ENCODE measurements at places on chromosomes 12 and 14.

DNA sequence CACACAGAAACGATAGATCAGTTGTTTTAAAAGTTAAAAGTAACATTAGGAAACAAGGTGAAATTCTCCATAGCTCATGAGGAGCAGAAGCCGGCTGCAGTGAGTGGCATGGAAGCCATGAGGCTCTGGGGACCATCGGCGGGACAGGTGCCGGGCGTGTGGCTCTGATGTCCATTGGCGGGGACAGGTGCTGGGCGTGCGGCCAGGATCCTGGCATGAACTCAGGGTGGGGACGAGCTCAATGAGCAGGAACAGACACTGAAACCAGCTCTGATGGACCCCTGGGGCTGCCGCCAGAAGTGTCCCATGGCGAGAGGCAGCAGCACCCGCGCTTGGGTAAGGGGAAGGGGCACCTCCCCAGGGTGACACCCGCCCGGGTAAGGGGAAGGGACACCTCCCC, 75.1 kb downstream of the NOC4L start:
- no peak for DNase-seq

GRCh38 chr12:5807090-5807414, 138.0 kb downstream of the ANO2 start:
- no peak for DNase-seq

GRCh38 chr14:32593290-32593942, 264.3 kb downstream of the AKAP6 start:
- DNase-seq = no peak

DNA sequence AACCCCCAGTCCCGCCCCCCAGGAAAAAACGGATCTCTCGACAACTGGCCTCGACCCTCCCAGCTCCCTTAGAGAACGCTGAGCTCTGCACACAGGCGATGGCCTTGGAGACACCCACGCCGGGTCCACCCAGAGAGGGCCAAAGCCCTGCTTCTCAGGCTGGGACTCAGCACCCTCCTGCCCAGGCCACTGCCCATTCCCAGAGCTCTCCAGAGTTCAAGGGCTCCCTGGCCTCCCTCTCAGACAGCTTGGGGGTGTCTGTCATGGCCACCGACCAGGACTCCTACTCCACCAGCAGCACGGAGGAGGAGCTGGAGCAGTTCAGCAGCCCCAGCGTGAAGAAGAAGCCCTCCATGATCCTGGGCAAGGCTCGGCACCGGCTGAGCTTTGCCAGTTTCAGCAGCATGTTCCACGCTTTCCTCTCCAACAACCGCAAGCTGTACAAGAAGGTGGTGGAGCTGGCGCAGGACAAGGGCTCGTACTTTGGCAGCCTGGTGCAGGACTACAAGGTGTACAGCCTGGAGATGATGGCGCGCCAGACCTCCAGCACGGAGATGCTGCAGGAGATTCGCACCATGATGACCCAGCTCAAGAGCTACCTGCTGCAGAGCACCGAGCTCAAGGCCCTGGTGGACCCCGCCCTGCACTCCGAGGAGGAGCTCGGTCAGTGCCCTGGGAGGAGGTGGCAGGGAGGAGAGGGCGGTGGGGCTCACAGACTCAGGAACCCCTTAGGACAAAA, 95.8 kb downstream of the LGMN start:
- peak; percentile 55 for DNase-seq

DNA sequence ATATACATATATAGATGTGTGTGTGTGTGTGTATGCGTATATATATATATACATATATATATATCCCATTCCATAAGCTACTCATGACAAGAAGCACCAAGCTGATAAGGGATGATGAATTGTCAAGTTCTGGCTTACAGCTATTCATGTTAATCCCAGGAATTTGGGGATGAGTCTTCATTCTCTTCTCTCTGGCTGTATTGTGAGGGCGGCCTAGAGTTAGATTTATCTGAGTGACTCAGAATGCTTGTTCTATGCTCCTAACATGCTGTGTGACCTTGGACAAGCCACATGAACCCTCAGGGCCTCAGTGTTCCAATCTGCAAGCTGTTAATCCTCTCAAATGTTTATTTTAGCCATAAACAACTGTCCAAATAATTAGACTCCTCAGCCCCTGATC, 749.0 kb downstream of the MED13L start:
- DNase-seq = no peak

GRCh38 chr14:105161964-105162668, 6.5 kb downstream of the JAG2 start:
- DNase-seq = no peak

GRCh38 chr12:76226956-76227355, 121.3 kb downstream of the BBS10 start:
- DNase-seq = no peak

DNA sequence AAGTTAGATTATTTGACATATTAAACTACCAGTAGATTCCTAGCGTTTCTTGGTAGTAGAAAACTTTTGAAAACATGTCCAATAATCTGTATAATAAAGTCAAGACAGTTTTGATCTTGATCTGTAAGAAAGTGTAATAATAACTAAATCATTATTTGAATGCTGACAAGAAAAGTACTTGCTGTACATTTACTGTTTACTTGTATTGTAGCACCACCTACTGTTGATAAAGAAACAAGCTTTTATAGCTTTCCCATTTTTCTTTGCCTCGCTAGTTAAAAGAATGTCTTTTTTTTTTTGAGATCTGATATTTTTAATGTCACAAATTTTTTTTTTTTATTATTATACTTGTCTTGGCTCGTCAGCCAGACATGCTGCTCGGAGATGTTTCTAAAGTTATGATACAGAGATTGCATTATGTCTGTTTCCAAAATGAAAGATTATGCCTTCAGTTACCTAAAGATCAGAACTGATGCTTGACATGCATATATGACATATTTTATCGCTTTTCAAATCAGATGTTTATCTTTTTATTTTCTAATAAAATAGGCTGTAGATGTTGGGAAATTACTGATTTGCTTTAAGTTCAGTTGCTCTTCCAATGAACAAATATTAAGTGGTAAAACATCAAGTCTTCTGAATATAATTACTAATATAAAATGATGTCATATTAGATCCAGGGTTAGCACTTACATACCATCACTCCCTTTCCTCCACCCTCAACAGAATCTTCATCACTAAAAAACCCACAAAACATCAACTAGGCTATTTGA, 140.5 kb downstream of the AKAP6 start:
- peak; percentile 39 for DNase-seq

GRCh38 chr14:75070383-75070782, 942 bp downstream of the ZC2HC1C start:
- peak; percentile 19 for DNase-seq

GRCh38 chr12:91381309-91381804, 198.7 kb upstream of the DCN start:
- DNase-seq = peak; percentile 18

- DNase-seq = no peak
These were observed 51.3 kb upstream of the A2ML1 start for GRCh38 chr12:8771072-8771471.

DNA sequence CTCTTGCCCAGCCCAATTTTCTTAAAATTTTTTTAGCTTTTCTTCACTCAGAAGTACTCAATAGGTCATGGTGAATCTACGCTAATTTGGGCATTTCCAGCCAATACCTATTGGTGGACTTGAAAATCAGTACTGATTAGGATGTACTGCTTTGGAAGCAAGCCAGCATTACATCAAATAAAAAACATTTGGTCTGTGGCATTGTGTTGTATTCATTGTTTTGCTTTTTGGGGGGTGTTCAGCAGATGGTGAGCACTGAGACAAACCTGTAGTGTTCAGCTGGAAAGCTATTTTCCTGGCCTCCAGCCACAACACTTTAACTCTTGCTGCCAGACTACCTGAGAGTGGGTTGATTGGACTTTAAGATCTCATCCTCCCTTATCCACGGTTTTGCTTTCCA, 4.0 kb downstream of the MAPKAPK5 start:
- no peak for DNase-seq

GRCh38 chr14:68607081-68607866, 185.6 kb downstream of the ZFP36L1 start:
- no peak for DNase-seq

GRCh38 chr12:100324498-100324897, 32.4 kb upstream of the SLC17A8 start:
- DNase-seq = no peak

DNA sequence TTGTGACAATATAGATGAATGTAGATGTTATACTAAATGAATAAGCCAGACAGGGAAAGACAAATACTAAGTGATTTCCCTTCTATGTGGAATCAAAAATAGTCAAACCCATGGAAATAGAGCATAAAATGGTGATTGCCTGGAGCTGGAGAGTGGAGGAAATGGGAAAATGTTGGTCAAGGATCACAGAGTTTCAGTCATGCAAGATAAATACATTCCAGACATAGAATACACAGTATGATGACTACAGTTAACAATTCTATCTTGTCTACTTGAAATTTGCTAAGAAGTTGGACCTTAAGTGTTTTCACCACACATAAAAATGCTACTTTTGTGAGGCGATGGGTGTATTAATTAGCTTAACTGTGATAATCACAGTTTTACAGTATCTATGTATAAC, 1182.7 kb downstream of the AACS start:
- DNase-seq = no peak

DNA sequence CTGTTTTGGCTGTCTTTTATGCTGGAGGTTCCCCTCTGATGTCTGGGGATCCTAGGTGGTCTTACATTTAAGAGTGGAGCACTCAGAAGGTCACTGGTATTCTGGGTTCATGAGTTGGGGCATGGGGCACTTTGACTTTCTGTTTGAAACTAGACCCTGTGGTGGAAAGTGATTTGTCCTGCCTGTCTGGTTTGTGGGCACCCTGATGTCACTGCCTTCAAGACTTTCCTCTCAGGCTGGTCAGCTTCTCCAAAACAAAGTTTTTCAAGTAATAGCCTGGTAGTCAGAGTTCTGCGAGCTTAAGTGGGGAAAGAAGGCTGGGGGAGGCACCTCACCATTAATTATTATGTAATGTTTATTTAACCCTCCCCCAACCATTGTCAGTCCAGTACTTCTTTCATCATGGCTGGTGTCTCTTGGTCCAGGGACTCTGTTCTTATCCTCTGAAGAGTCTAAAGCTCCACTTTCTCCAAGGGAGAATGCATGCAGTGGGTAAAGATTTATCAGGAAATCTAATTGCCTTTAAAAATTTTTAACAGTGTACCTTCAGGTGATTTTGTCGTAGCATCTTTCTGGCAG, 35.3 kb downstream of the ZC3H14 start:
- no peak for DNase-seq

DNA sequence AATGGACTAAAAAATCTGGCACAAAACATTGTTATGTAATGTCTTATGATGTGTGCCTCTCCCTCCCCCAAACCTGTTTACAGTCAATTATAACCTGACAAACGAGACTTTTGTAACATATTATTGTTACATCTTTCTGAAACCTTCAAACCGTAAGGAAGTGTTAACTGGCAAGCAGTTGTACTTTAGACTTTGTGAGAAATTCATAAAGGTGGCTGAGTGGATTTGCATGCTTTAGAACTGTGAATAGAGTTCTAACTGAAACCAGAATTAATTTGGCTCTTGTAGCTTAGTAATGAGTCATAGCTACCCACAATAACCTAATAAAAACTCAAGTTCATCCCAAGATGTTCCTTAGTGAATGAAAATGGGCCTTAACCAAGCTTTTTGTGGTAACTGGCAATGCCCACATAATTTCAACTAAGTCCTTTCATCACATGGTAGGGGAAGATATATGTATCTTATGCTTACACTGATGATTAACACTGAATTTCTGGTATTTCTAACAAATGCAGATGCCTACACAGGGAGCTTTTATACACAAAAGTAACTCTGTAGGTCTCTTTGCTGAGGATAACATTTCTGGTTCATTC, 29.7 kb downstream of the RAD9B start:
- no peak for DNase-seq

DNA sequence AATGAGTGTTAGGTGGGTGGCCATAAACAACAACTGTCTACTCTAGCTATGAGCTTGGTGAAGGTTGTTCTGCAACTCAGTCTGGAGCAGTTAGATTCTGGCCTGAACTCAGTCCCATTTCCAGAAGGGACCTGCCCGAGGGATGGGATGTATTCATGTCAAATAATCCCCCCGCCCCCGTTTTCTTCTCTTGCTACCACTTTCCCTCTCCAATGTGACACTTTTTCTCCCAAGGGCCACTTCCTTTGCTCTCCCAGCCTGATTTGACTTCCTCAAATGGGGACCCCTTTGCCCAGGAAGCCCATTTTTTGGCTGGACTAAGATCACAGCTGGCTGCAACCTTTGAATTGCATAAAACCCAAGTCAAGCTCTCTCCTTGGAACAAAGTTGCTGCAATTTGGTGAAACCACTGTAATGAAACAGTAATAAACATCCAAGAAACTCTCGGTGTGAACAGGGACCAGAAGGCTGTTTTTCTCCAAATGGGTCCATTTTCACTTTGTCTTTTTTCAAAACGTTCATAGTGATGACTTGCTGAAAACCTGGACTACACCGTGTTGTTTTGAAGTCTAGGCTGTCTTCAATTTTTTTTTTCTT, 137.2 kb upstream of the GSC start:
- DNase-seq = no peak

DNA sequence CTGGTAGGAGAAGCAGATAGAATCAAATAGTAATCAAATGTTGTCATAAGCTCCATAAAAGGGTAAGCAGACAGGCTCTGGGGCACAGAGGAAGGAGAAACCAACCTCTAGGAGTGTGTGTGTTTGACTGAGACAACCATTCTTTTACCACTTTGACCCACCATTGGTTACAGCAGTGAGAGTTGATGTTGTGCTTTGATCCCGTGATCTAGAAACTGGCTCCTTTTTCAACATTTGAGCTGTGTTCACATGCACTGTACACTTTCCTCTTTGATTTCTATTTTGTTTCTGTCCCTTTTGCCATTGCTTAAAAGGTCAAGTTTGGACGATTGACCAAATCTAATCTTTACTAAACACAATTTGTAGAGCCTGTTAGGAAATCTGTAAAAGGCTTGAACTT, 108.0 kb downstream of the DAAM1 start:
- no peak for DNase-seq

GRCh38 chr14:59349258-59349701, 115.9 kb downstream of the GPR135 start:
- DNase-seq = no peak

DNA sequence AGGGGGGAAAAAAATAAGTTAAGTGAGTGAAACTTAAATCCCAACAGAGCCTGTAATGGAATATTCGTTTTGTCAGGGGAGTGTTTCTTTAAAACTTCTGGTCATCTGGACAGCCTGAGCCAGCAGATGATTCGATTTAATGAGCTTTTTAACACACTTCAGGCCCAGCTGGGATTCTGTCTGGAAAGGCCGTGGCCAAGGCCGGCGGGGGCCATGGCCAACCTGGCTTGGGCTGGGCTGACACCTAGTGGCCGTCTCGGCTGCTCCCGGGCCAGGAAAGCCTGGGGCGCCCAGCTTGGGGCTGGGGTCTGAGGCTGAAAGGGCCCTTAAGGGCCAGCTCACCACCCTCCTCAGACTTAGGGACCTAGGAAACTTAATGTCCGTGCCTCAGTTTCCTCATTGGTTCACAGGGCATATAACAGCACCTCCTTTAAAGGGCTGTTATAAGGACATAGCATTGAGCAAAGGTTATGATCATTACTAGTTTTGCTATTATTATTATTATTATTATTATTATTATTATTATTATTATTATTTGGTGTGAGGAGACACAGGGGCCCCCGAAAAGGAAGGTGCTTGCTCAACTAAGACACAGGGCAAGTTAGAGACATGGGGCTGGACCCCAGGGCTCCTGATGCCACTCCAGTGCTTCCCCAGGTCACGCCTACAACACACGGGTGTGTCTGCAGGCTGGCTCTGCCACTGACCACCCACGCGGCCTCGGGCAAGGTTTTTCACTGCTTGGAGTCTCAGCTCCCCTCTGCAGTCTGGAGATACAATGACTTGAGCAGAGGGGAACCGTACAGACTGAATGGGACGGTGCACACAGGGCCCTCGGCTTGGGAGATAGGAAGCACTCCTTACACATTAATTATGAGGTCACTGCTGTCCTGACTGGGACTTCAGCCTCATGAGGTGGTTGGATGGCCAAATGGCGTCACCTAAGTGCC, 84.0 kb downstream of the SYNE3 start:
- no peak for DNase-seq

All from inflammatory macrophage treated with lipopolysaccharide for 1 hour (primary cell).